Activated CD8-positive, alpha-beta memory T cell treated with anti-CD3 and anti-CD28 coated beads for 48 hours (primary cell): ENCODE measurements at places on chromosomes 4 and X.
A peak's percentile ranks its signal among the peaks of the same experiment; 100 is the strongest.

GRCh38 chrX:9538544-9539045, 73.7 kb downstream of the TBL1X start:
- DNase-seq: no peak

- peak; percentile 61 for DNase-seq
Measured at GRCh38 chr4:1201851-1202525, 29.6 kb upstream of the SPON2 start.

DNA sequence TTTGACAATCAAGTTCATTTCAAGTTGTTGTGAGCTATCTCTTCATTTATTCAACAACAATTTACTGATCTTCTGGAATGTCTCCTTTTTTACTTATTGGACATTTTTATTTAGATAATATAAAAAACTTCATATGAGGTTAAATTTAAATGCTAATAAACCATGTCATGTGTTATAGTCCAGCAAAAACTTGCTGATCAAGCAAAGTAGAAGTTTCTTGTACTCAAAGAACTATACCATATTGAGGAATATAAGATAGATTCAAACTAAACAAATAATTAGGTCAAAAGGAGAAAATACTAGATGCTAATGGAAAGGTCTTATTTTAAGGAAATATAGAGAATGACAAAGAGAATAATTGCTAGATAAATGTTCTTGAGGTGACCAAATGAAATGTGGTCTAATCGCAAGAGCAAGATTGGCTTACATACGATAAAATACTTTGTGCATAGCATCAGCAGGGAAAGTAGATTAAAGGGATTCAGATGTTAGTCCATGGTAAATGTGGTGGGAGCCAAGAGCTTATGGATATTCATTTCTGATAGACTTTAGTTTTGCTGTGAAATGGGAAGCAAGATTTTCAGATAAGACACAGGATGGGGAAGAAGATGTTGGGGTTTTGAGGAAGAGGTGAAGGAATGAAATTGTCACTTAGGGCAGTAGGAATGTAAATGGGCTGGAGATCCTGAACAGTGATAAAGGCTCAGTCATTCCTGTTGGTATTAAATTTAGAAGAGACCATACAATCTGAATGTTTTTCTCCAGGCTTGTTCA, 229.5 kb downstream of the MAPK10 start:
- no peak for DNase-seq

GRCh38 chr4:140156529-140157171, 2.7 kb upstream of the MAML3 start:
- DNase-seq: no peak

DNA sequence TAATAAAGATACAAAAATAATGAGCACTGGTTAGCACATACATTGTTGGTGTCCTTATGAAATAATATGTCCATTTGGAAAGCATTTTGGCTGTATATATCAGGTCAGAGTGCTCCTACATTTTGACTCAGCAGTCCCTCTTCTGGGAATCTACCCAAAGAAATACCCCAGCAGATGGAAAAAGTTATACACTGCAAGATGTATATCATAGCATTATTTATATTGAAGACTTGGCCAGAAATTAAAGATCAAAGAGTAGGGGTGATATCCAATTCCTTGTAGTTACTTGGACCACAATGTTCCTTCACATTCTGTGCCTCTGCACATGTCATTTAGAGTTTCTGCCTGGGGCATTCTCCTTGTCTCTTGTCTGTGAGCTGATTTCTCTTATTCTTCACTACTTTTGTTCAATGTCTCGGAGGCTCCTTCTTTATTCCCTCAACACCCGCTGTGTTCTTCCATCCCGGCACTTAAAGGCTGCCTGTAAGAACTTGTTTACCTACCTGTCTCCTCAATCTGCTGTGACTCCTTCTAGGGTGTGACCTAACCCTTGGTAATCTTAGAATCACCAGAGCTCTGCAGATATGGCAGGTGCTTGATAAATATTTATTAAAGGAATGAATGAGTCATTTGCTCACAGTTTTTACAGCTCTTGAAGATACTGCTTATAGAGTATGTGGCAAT, 3.1 kb upstream of the TSPAN5 start:
- no peak for DNase-seq

GRCh38 chrX:42023122-42023521, 99.8 kb upstream of the CASK start:
- no peak for DNase-seq

GRCh38 chr4:13348216-13348615, 135.9 kb downstream of the RAB28 start:
- DNase-seq: no peak

- no peak for DNase-seq
Measured at GRCh38 chr4:62360156-62360545, 1160.0 kb downstream of the ADGRL3 start.

GRCh38 chr4:19437008-19437407, 814.7 kb upstream of the SLIT2 start:
- DNase-seq: no peak

DNA sequence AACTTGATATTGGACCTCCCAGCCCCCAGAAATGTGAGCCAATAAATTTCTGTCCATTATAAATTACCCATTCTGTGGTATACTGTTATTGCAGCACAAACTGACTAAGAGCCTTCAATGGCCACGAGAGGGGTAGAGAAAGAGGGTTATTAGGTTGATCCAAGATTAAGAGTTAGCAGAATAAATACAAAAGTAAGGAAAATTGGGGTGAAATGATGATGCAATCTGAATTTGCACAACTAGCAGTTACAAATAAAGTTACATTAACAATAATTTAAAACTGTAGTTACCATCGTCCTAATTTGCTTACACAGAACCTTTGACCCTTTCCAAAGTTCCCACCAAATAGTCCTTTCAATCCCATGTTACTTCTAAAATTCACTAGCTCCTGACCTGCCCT, 54.2 kb downstream of the F8 start:
- no peak for DNase-seq

DNA sequence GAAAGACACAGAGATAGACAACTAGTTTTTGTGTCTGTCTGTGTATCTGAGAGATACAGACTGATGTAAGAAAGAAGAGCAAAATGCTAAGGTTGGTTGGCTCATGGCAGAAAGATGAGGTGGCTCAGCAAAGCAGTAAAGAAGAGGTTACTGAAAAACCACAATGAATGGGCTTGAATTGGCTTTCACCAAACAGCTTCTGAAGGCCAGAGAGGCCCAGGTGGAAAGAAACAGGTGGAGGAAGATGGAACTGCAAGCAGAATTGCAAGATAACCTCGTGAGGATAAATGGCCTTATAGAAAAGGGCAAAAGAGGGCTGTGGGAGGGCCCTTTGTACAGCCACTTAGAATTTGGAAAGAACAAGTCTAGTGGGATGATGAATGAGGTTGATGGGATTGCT, 39.6 kb downstream of the GAB3 start:
- DNase-seq: no peak

GRCh38 chr4:24867766-24868296, 45.0 kb downstream of the CCDC149 start:
- no peak for DNase-seq

GRCh38 chr4:52748432-52748831, 2.8 kb downstream of the ERVMER34-1 start:
- no peak for DNase-seq

GRCh38 chr4:21366840-21367239, 581.7 kb downstream of the KCNIP4 start:
- no peak for DNase-seq

DNA sequence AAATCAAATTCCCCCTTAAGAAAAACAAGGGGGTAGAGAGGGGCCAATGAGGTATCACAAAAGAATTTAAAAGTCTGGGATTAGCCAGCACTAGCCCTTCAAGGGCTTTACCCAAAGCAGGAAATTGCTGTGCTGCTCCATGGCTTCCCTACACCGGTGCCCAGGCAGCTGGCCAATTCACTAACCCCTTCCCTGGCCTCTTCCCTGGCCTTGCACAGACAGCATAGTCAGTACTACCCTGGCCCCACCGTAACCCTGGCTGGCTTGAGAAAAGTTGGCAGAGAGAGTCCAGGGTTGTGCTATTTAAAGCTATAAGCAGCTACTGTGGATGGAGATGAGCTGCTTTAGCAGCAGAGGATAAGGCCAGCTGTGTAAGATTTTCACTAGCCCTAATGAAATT, 43.1 kb downstream of the ADAMTS3 start:
- DNase-seq: no peak

- DNase-seq: no peak
Measured at GRCh38 chr4:42570221-42570620, 86.7 kb downstream of the ATP8A1 start.

DNA sequence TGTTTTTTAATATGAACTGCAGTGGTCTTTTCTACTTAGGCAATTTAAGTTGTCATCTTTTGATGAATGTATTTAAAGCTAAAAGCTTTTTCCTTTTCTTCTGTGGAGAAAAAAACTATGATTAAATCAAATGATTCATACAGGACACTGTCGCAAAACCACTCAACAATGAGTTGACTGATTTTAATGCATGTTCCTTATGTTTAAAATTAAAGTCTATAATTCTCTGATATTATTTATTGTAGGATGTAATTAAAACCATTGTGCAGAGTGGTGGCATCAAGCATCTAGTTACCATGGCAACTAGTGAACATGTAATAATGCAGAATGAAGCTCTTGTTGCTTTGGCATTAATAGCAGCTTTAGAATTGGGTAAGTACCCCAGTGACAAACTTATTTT, 172.5 kb downstream of the RAP1GDS1 start:
- no peak for DNase-seq
